Right renal pelvis (tissue), 4 donors: ENCODE measurements at places on chromosomes 5 and 9. TPM values are rescaled to one million over a fixed set of nuclear protein-coding genes. Genes with fewer than 3 reads are reported as not detected.

The ZNF483 gene
- 2.1 TPM for polyA plus RNA-seq

The SPATA31A1 gene
- not detected for polyA plus RNA-seq

- no peak for DNase-seq
These were observed 129.0 kb upstream of the HMHB1 start for GRCh38 chr5:143682929-143683386.

DNA sequence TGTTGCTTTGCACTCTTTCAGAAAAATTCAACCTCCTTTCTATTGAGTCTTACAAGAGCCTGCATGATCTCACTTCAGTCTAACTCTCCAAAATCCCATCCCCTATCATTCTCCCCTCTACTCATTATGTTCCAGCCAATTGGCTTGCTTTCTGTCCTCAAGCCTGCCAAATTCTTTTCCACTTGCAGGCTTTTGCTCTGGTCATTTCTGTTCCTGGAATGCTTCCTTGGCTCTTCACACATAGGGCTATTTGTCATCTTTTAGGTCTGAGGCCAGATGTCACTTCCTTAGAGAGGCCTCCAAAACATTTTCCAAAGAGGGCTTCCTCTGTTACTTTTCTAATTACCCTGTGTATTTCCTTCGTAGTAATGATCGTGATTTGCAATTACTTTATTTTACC, 11.8 kb upstream of the CHD1 start:
- DNase-seq = no peak

DNA sequence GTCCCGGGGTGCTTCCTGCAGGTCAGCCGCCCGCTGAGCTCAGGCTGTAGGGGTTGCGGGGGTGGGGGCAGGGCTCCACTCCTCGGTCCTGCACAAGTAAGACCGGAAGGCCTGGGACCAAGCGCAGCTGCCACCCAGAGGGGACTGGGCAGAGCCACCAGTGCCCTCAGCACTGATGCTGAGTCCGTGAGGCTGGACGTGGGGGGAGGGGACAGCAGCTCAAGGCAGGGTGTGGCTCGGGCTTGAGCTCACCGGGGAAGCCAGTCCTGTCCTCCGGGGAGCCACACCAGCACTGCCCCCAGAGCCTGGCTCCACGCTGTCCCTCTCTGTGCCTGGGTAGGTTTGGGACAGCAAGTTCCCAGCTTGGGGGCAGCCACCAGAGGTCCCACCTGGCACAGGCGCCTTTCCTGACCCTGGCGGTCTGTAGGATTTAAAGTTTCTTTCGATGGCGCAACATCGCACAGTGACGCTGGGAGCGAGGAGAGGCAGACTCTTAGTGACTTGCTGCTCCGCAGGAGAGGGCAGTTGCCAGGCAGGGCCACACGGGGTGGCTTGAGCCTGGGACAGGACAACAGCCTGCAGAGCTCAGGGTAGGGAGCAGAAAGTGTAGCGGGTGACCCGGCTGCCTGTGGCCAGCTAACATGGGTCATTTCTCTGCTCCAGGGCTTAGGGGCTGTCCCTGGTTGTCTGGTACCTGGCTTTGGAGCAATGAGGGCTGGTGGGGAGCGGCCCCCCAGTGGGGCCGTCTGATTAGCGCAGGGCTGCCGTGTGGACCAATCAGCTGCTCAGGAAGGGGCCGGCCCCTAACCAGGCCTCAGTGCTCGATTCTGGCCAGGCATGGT, 5.7 kb downstream of the LCN1 start:
- DNase-seq = no peak

GRCh38 chr5:6540111-6540827, 91.6 kb downstream of the UBE2QL1 start:
- no peak for DNase-seq

DNA sequence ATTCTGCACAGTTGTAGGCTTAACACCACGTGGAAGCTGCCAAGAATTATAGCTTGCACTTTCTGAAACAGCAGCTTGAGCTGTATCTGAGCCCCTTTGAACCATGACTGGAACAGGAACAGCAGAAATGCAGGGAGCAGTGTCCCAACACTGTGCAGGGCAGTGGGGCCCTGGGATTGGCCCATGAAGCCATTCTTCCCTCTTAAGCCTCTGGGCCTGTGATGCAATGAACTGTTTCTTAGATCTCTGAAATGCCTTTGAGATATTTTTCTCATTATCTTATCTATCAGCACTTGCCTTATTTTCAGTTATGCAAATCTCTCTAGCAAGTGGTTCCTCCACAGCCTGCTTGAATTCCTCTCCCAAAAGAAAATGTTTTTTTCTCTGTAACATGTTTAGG, 87.0 kb upstream of the MTAP start:
- no peak for DNase-seq
